ENCODE measurements at places on chromosomes 16 and 17.

- DNase-seq, result no peak
These were observed 237.2 kb downstream of the GSG1L start for GRCh38 chr16:27826081-27826892.

DNA sequence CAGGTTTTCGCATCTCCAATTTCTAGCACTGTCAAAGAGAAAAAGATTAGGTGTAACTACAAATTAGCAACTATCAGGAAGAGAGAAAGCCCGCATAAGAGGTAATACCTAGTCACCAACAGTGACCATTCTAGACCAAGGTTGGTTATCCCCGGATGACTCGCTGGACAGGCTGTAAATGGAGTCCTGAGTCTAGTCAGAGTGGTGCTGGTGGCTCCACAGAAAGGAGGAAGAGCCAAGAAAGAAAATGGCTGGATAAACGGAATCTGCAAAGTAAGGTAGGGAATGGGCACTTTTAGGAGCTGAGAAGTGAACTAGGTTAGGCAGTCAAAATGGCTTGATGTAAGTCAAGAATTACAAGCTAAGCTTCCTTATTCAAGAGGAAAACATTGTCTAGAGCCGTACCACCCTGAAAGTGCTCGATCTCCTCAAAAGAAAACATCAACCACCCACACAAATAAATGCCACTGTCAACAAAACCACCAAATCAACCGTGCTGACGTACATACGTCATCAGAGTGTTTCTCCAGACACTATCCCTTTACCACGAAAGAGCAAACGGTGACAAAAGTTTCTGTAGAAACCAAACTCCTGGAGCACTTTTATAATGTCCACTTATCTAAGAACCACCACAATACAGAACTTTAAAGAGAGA is 2.2 kb downstream of the GSPT1 start:
- no peak for DNase-seq

GRCh38 chr17:80613732-80614071 is 69.1 kb downstream of the RPTOR start:
- no peak for DNase-seq

GRCh38 chr17:55237268-55237667 is 27.5 kb upstream of the HLF start:
- DNase-seq, result no peak

All from Ammon's horn (tissue), 1 donor.